ENCODE measurements at places on chromosomes 3 and 15.

DNA sequence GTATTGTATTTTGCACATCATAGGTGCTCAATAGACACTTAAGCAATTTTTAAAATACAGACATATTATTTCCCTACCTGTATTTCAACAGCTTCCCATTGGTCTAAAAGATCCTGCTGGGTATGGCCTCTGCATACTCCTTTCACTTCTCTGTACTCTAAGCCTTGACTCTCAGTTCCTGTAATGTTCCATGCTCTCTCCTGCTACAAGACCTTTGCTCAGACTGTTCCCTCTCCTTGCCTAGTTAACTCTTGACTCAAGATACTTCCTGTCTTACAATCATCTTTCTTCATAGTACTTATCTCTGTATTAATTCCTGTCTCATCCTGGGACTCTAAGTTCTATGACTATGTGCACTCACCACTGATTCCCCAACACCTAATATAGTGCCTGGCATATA is 1.7 kb downstream of the SCN11A start:
- DNase-seq = no peak

GRCh38 chr15:39025321-39025720 is 460.7 kb upstream of the RASGRP1 start:
- DNase-seq = no peak

DNA sequence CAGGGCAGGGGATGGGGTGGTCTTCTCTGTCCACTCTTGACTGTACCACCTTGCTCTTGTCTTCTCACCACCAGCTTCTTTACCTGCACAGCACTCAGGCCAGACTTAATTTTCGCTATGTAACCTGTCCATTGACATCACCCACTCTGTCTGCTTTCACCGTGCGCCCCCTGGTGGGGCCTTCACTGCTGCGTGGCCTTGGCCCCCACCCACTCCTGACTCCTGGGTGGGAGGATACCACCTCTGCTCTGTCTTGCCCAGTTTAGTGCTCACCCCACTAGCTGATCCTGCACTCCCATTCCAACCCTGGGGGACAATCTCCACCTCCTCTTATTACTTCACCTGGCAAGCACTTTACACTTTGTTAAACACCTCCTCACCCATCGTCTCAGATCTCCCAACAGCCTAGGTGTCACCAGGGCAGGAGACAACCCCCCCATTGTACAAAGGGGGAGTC is 17.7 kb downstream of the PTH1R start:
- DNase-seq = peak; percentile 79

GRCh38 chr3:90025019-90025418 is 917.6 kb downstream of the EPHA3 start:
- no peak for DNase-seq

- DNase-seq = no peak
Measured at GRCh38 chr15:73862276-73862675, 11.1 kb upstream of the TBC1D21 start.
